ENCODE measurements at places on chromosomes 13 and 19. TPM values are rescaled to one million over a fixed set of nuclear protein-coding genes. Genes with fewer than 3 reads are reported as not detected.

The APOC1 gene
- total RNA-seq: 558 TPM

The ADAMTSL5 gene
- 4.8 TPM for total RNA-seq

The CLEC17A gene
- total RNA-seq: not detected

The PSG4 gene
- total RNA-seq: not detected

The UNC13A gene
- total RNA-seq: 0.41 TPM

The GZMM gene
- total RNA-seq: 2.9 TPM

The ZNF793 gene
- total RNA-seq: 4.2 TPM

The ZNF154 gene
- total RNA-seq: 4.5 TPM

The ZNF345 gene
- 6.7 TPM for total RNA-seq

The POGLUT2 gene
- total RNA-seq: 5.1 TPM

The NMRK2 gene
- total RNA-seq: 1.6 TPM

The VSTM2B gene
- not detected for total RNA-seq

- peak; percentile 80 for DNase-seq
These were observed 3.8 kb upstream of the SLC8A2 start for GRCh38 chr19:47475465-47475864.

- no peak for DNase-seq
These were observed 72.7 kb downstream of the ERICH6B start for GRCh38 chr13:45542878-45543277.

DNA sequence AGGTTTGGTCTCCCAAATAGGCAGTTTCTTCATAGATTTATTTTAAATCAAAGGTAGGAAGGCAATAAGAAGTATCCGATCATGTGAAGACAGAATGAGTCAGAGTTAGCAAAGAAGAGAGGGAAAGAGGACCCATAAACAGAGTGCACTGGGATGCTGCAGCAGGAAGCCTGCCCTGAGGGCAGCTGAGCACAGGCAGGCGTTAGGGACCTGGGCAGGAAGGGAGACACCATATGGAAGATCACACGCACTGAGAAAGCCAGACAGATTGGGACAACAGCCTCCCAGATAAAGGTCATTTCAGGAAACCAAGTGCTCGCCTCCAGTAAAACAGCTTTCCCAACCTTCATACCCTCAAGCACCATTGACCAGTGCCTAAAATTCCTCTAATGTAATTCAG, 598.0 kb downstream of the EFNB2 start:
- no peak for DNase-seq

GRCh38 chr13:37595162-37595561, 3.4 kb downstream of the POSTN start:
- no peak for DNase-seq

GRCh38 chr19:10195199-10195519, 406 bp upstream of the DNMT1 start:
- no peak for DNase-seq

DNA sequence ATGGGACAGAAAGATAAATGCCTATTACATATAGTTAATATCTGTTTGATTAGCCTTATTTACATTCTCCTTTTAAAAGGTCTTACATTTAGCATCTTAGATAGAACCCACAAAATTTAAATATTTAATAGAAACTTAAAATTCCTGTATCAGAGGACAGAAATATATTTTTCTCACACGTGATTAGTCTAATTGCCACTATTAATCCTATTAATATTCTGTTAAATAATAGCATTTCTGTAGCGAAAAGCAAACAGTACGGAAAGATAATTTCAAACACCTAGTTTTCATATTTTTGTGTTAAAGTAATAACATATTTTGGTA, 380 bp upstream of the ZNF30 start:
- no peak for DNase-seq

- DNase-seq: peak; percentile 77
These were observed 1.1 kb upstream of the PPP1R12C start for GRCh38 chr19:55118401-55118991.

DNA sequence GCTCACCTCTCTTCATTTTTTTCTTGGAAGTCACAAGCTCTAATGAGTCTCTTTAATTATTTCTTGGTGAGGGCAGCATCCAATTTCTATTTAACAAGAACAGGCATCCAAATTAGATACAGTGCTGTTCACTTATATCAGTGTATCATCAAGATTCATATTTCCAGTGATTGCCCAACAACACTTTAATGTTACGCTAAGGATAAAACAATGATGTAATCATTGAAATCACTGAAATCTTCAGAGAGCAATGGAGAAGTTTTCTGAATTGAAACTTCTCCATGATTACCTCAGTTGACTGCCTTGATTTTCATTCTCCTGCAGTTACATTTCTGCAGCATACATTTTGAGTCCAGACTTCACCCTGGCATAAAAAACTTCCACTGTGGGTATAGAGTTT, 17.1 kb upstream of the LRCH1 start:
- DNase-seq: no peak

- DNase-seq: no peak
These were observed 372.9 kb downstream of the MTUS2 start for GRCh38 chr13:29193083-29193482.

DNA sequence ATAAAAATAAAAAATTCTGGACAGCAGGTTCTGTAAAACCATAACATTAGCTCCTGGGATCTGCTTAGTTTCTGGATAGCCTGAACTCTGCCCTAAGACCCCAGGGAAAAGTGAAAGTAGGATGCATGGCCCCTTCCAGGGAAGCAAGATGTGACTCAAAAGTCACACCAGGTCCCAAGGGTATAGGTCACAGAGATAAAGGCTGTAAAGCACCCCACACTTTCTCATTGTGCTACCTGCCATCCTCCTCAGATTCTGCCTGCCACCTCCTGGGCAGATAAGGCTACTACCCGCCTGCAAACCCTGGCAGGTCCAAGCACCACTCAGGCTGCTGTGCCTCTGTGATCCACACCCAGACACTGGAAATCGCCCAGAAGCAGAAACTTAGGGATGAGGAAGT, 20.6 kb downstream of the FFAR2 start:
- peak; percentile 74 for DNase-seq

- DNase-seq: no peak
These were observed 9.4 kb upstream of the USPL1 start for GRCh38 chr13:30608364-30608763.

DNA sequence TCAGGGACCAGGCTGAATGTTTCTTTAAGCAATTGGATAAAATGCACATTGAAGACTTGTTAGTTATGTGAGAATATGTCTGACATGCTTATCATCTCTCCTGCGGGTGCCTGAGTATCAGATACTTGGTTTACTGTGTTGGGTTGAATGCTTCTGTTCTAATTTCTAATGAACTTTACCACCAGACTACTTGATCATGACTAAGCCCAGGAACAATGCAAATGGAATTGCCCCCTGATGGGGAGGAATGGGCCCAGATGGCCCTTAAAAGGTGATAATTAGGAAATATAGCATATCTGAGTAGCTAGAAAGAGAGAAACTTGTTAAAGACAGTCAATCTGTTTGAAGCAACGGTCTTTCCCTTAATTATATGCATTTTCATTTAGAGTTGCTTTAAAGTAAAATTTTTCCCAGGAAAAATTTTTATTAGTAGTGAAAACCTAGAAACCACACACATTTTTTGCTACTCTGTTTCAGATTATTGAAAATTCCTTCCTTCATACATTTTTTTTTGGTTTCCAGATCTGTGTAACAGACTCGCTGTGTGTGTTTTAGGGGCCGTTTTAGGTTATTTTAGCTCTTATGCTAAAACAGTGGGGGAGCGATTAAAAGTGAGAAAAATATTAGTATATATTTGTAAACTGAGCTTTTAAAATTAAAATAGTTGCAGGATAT, 186.6 kb downstream of the TM9SF2 start:
- no peak for DNase-seq

- DNase-seq: no peak
These were observed 757 bp downstream of the WIZ start for GRCh38 chr19:15448778-15449619.

DNA sequence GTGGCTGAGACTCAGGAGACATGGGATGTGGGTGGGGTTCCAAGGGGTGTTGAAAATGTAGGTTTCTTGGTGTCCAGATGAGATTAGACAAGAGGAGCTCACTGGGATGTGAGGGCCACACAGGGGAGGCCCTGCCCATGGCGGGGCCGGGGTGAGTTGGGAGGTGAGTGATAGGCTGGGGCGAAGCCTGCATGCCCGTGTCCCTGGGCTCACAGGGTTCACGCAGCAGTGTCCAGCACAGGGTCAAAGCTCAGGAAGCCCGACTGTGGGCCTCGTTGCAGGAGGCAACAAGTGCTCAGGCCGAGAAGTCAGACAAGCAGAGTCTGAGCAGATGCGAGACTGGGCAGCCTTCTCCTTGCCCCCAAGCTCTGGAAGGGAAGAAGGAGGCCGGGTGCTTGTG, 27.2 kb downstream of the CCDC8 start:
- DNase-seq: peak; percentile 52

DNA sequence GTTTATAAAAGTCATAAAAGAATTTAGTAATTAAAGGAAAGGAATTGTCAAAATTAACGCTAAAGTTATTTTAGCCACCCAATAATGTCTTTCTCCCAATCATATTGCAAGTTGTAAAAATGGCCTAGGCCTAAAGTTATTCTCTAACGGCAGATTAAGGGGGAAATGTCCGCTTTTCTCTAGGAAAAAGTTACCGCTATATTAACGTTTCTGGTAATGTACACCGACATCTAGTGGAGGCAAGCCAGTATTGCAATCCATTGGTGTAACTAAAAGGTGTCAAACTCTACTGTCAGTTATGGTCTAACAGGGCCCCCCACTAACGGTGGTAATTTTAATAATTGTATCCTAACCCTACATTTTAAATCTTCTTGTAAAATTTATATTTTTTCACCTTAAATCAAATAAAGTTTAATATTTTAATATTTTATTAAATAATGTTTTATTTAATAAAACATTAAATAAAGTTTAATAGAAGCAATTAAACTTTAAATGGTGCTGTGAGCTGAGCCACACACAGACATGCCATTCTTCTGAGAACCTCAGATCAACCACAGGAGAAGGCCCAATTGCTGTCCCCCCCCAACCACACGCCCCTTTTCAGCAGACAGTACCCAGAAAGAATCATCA, 35.9 kb upstream of the ZSCAN5A start:
- no peak for DNase-seq

- no peak for DNase-seq
These were observed 3.8 kb downstream of the ZAR1L start for GRCh38 chr13:32311188-32311897.

- no peak for DNase-seq
These were observed 183.5 kb downstream of the SPRY2 start for GRCh38 chr13:80157261-80157932.

GRCh38 chr13:111210544-111211469, 95.7 kb downstream of the ARHGEF7 start:
- DNase-seq: peak; percentile 81

DNA sequence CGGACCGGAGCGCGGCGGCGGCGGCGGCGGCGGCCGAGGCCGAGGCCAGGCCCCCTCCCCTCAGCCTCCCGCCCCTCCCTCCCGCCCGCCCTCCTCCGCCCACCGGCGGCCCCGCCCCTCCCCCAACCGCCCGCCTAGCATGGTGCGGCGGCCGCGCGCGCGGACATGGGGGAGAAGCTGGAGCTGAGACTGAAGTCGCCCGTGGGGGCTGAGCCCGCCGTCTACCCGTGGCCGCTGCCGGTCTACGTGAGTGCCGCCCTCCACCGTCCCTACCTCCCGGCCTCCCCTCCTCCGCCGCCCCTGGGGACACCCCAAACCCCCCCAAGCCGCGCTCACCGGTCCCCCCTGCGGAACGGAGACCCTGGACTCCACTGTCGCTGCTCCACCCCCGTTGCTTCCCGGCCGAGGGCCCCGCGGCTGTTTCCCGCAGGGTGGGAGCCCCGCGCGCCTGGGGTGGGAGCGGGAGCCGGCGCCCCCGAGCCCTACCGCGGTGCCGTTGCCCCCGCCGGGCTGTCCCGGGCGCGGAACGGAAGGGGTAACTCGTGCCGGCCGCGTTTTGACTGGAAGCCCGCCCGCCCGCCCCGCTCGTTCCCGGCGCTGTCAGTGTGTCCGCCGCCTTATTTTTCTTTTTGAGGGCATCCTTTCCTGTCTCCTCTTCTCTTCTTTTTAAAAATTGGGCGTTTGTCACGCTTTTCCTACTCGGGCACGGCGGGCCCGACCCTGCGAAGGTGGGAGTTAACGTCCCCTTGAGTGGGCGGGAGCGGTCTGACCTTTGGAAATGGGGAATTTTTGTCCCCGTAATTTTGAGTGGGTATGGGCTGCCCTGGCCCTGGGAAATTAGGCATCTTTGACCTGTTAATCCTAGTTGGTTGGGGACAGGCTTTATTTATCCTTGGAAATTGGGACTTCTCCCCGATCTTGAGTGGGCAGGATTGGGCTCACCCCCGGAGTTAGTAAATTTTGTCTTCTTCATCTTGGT, 576 bp downstream of the DOT1L start:
- DNase-seq: no peak

DNA sequence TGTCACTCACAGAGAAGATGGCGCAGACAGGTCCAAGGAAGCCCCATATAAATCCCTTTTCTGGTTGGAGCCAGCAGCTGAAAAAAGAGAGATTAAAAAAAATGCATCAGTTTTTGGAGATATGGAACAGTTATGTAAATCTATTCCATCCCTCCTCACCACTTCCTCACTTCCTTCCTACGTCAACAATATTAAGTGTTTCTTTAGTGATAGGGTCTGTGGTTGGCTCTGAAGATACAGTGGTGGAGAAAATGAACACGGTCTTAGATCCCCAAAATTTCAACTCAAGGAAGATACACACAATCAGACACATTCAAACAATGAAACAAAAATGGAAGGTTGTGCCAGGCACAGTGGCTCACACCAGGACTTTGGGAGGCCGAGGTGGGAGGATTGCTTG, 31.5 kb downstream of the ADGRE2 start:
- no peak for DNase-seq

- no peak for DNase-seq
These were observed 84.6 kb upstream of the MTIF3 start for GRCh38 chr13:27534981-27535380.

GRCh38 chr19:6660930-6661329, 9.0 kb downstream of the TNFSF14 start:
- DNase-seq: no peak

DNA sequence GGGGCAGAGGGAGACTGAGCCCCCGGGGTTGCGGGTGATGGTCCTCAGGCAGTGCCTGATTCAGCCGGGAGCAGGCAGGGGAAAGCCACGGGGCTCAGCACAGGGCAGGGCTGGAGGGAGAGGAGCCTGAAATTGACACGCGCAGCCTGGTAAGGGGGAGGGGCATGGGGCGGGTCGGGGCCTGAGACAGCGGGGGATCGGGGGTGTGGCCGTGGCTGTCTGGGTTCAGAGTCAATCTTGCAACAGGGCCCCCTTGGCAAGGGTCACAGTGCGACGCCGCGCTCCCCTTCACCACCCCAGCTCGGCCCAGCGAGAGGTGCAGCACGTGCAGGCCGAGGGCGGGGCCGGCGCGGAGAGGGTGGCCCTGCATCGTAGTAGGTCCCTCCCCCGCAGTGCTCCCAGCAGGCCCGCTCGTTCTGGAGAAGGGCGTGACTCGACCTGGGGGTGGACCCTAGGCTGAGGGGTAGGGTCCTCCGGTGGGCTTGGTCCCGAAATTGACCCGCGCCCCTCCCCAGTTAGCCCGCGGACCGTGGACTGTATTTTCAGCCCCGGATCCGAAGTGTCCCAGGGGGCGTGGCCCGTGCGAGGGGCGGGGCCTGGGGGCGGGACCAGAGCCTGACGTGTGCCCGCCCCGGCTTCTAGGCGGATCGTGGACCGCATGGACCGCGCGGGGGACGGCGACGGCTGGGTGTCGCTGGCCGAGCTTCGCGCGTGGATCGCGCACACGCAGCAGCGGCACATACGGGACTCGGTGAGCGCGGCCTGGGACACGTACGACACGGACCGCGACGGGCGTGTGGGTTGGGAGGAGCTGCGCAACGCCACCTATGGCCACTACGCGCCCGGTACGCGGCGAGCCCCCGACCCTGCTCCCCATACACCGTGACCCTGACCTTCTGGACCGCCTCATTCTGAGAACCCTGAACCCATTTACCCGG, 6.0 kb downstream of the RCN3 start:
- DNase-seq: peak; percentile 90

Data from upper lobe of right lung (tissue), 1 donor.